ENCODE measurements at places on chromosomes 16 and 17. TPM values are rescaled to one million over a fixed set of nuclear protein-coding genes. Genes with fewer than 3 reads are reported as not detected.

DNA sequence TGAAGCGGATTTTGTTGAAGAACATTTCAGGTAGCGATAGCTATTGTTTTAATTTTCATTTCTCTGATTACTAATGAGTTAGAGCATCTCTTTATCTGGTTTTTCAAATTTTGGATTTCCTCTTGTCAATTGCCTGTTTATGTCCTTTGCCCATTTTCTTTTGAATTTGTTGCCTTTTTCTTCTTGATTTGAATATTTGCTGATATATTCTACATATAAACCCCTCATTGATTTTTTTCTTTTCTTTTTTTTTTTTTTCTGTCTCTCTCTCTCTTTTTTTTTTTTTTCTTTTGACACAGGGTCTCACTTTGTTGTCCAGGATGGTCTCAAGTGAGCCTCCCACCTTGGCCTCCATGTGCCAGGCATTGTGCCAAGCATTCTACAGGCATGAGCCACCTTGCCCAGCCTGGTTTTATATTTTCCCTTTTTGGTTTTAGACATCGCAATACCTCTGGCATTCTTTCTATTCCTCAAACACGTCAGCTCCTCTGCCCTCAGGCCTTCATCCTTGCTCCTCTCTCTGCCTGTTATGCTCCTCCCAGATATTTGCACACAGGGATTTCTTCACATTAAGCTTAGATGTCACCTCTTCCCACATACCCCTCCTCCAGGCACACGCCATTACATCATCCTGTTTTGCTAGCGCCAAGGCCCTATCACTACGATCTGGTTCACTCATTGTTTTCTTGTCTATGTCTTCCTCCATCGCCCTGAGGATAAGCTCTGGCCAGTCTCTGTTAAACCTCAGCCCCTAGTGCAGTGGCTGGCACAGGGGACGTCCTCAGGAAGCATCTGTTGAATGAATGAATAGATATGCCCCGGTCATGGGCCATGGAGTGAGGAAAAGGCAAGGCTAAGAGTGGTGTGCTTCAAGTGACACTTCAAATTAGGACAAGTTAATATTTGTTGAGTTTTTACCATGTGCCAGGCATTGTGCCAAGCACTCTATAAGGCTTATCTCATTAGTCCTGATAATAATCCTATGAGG is 8.6 kb downstream of the SARM1 start:
- H3K27ac ChIP-seq, result no peak overlapping the region
- H3K27me3 ChIP-seq, result peaks cover 6% of the 10 kb centered on the region
- H3K36me3 ChIP-seq, result no peaks in the 10 kb centered on the region
- DNase-seq, result peak; percentile 64

GRCh38 chr16:86491640-86492023 is 18.7 kb upstream of the FOXF1 start:
- no peaks in the 10 kb centered on the region for H3K4me1 ChIP-seq
- peaks cover 3% of the 10 kb centered on the region for H3K36me3 ChIP-seq
- no peak overlapping the region for H3K27ac ChIP-seq
- no peak for DNase-seq
- peaks cover 4% of the 10 kb centered on the region for H3K27me3 ChIP-seq

DNA sequence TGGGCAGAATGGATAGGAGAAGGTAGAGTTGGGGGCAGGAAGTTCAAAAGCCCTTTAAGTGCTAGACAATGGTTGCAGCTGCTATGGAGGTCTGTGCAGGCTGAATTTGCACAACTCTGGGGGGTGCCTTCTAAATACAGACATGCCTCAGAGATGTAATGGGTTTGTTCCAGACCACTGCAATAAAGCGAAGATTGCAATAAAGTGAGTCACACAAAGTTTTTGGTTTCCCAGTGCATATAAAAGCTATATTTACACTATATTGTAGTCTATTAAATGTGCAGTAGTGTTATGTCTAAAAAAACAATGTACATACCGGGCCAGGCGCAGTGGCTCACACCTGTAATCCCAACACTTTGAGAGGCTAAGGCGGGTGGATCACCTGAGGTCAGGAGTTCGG is 60.5 kb upstream of the MYOCD start:
- DNase-seq, result no peak
- H3K4me3 ChIP-seq, result no peak overlapping the region
- H3K27ac ChIP-seq, result no peak overlapping the region
- no peaks in the 10 kb centered on the region for H3K27me3 ChIP-seq
- no peaks in the 10 kb centered on the region for H3K36me3 ChIP-seq
- no peaks in the 10 kb centered on the region for H3K4me1 ChIP-seq

TBC1D3I gene
- total RNA-seq, result not detected

Data from lung (tissue), 17 donors.